Stimulated activated CD8-positive, alpha-beta memory T cell treated with anti-CD3 and anti-CD28 coated beads, Interleukin-4, amount 100 ng/mL, for 1 hour (primary cell): ENCODE measurements at places on chromosomes 12 and 14.

DNA sequence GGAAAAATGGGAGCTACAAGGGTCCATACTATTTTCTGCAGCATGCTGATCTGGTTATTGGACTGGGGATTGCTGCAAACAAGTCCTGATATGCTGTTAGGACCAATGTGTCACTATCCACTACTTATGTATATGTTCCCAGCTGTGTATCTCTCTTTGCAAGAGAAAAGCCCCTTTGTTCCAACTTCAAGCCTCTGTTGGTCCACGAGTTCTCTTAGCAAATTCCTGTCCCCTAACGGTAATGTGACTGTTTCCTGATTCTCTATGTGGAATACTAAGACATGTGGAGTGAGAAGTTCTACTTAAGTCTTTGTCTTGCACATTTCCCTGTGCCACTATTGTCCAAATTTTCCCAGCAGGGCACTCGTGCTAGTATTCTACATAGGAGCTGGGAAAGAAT lies 557.7 kb downstream of the FSCB start:
- no peak for DNase-seq

- no peak for DNase-seq
These were observed 159.7 kb downstream of the ANKS1B start for GRCh38 chr12:99824900-99825542.

- DNase-seq, result no peak
These were observed 101.6 kb downstream of the TSPAN9 start for GRCh38 chr12:3178671-3179313.

GRCh38 chr12:66354291-66354690 lies 52.0 kb downstream of the HELB start:
- no peak for DNase-seq

- DNase-seq, result no peak
These were observed 109.3 kb upstream of the MYF6 start for GRCh38 chr12:80598004-80598606.

DNA sequence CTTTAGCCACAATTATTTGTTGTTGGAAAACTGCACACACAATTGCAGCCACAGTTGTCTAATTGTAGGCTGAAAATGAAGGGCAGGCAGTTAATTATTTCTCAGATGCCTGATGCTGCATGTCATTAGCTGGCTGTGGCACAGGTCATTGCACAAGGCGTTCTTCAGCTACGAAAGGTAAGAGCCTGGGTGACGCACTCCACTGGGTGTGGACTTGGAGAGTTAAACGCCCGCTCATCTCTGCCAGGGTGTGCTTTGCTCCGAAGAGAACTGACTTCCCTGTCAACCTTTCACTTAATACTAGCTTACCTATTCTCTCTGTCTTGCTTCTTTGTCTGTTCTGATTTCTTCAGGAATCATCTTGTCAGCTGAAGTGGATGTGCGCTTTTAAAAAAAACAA lies 91.4 kb upstream of the CPM start:
- DNase-seq, result no peak

DNA sequence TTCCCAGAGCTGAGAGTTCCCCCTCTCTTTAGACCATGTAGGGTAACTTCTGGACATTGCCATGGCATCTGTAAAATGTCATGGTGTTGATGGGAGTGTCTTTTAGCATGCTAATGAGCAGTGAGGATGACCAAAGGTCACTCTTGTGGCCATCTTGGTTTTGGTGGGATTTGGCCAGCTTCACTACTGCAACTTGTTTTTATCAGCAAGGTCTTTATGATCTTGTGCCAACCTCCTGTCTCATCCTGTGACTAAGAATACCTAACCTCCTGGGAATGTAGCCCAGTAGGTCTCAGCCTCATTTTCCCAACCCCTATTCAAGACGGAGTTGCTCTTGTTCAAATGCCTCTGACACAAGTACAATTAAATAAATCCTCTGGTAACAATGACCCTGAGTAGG lies 244.4 kb downstream of the NEDD1 start:
- DNase-seq, result no peak

GRCh38 chr12:19572920-19573558 lies 133.7 kb downstream of the AEBP2 start:
- DNase-seq, result no peak

DNA sequence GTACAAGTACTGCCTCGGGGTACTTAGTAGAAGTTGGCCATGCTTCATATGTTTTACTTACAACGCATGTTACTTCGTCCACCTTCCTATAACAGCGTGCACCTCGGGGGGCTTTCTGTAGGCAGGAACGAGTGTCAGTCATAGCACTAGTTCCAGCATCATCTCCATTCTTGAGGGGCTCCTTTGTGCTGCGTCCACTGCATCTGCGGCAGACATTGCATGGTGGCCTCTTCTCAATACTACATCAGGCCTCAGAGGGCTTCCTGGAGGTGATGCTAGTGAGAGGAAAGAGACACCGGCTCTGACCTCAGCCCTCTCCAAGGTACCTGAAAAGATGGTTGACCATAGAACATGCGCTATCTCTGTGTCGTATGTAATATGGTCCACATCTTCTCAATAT lies 121.2 kb upstream of the RTL1 start:
- no peak for DNase-seq

DNA sequence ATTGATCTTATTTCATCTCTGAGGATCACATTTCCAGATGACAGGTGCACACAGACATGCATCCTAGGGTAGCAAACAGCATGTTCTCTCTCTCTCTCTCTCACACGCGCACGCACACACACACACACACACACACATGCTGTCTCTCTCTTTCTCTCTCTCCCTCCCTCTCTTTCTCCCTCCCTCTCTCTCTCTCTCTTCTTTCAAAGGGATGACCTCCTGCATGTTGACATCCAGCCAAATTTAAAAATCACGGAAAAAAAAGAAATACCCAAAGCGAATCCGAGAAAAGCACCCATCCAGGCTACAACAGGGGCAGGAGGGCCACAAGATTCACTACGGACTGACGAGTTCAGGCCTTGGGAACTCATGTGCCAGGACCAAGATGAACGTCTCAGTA lies 2.3 kb downstream of the KSR2 start:
- DNase-seq, result no peak

DNA sequence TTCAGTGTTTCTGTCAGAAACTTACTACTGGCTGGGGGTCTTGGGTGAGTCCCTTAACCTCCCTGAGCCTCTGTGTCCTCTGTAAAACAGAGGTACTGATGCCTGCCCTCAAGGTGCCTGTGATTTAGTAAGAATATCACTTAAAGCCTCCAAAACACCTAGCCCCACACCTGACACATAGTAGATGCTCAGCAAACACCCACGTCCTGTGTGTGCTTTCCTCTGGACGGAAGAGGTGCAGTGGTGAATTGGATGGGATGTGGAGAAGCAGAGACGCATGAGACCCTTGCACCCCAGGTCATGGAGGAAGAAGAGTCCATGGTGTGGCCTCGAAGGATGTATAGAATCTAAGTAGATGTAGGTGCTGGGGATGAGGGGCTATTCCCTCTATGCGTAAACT lies 110.6 kb downstream of the LGMN start:
- DNase-seq, result no peak

- DNase-seq, result no peak
These were observed 616.3 kb downstream of the LRFN5 start for GRCh38 chr14:42222924-42223471.

DNA sequence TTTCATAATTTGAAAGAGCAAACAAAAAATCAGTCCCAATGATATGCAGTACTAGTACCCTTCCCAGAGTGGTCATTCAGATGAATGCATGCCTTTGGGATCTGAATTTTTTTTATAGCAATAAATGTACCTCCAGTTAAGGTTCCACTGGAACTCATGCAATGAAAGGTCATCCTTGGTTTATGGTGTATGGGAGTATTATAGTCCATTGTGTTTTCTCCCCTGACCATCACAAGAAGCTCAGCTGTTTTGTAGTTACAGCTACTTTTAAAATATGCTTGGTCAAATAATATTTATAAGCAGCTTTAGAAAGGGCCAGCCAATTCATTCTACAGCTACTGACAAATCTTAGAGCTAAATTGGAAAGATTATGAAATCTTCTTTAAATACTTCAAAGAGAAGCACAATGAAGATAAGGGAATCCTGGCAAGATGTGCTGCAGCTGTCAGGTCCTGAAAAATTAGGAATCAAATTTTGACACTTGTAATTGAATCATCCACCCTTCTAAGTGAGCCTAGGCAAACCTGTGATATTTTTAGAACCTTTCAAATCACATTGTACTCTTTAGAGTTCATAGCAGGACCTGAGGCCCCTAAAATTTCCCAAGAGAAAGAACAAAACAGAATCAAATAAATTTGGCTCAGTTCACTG lies 46.5 kb downstream of the IFT81 start:
- DNase-seq, result no peak

DNA sequence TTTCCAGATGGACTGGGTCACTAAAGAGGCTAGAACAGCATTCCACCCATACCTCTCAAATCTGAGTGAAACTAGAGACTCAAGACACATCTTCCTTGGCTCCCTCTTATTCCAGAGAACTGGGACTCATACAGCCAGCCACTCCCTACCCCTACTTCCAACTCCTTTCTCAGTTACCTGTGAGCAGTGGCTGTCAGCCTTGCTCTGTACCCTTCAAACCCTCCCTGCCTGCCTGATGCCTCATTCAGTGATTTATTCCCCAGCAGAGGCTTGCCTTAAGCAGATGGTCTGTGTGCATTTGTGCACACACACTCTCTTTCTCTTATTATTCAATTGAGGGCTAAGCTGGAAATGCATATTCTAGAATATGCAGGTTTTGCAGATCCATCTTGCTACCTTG lies 14.6 kb downstream of the GPR84 start:
- no peak for DNase-seq

DNA sequence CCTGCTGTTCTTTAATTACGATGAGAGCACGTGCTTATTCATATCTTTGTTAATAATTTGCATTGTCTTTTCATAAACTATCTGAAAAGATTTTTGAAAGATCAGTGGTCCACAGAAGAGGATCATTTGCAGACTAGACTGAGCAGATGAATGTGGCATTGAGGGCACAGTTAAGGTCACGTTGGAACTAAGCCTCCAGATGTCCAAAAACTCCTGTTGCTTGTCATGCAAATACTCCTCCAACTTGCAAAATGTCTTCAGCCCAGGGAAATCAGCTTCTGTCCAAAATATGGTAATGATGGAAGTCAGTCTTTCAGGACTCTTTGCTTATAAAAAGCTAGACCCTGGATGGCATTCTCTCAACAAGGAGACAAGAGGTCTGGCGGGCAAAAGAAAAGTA lies 201.6 kb upstream of the TMEM260 start:
- no peak for DNase-seq

GRCh38 chr14:54050759-54051158 lies 94.1 kb upstream of the BMP4 start:
- DNase-seq, result no peak

DNA sequence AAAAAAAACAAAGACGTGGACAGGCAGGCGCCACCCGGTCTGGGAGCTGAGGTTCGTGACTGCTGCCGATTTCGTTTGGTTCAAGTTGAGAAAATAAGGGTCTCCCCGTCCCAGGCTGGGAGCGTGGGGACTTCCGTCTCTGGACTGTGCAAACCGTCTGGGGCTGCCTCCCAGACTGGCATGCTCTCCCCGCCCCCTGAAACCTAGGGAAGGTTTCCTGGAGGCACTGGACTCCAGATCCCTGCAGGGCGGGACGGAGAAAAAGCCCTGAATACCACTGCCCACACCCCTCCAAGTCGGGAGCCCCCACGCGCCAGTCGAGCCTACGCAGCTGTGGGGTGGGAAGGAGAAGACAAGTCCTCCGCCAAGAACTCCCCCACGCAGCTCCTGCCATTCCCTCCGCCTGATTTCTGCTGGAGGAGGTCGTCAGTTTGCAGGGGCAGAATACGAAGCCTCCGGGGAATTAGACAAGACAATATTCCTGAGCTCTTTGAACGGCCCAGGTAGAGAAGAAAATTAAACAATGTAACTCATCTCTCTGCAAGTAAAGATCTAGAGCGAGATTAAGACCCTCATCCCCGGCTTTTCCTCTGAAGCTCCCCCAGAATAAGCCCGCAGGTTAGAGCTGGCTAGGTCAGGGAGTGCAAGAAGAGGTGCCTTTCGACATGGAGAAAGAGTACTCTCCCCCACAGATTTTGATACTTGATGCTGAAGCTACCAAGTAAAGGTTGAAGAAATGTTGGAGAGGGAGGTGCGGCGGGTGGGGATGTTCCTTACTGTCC lies 10.4 kb upstream of the HOXC13 start:
- no peak for DNase-seq

DNA sequence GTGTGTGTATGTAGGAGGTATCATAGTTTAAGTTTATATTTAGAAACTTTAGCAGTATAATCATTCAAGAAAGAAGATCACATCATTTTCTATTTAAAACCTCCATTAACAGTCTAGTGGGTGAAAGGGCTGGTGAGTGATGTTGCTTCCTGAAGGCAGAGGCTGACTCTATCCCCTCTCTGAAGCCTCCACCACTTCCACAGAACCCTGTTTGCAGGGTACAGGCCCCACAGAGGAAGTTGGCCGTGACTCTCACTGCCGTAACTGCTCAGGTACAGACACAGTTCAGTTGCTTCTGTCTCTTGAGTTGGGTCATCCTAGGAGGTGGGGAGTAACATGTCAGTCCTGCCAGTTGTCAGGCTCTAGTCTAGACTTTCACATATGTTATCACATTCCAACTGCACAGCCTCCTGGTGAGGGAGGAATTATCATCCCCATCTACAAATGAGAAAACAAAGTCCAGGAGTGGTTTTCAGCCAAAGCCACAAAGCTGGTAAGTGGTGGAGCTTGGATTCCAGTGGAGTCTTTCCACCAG lies 31.5 kb downstream of the CFL2 start:
- DNase-seq, result no peak
